Central memory CD4-positive, alpha-beta T cell (primary cell): ENCODE measurements at places on chromosomes 2 and 18.

DNA sequence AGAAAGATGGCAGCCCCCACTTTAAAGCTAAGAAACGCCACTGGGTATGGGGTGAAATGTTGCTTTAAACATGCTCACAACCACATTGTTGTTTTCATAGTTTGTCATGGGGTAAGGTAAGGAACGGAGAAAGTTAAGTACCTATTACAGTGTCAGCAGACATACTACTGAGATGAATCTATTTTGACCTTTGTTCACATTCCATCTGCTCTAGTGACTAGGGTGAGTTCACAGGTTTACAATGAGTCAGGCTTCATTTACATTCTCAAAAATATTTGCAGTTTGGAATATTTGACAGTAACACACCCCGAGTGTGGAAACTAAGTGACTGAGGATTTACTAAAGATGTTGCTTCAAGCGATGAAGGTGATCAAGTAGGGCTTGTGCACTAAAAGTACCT lies 428.7 kb upstream of the ACVR2A start:
- DNase-seq: no peak

- no peak for DNase-seq
Measured at GRCh38 chr2:129224022-129224421, 755.4 kb upstream of the RAB6C start.

DNA sequence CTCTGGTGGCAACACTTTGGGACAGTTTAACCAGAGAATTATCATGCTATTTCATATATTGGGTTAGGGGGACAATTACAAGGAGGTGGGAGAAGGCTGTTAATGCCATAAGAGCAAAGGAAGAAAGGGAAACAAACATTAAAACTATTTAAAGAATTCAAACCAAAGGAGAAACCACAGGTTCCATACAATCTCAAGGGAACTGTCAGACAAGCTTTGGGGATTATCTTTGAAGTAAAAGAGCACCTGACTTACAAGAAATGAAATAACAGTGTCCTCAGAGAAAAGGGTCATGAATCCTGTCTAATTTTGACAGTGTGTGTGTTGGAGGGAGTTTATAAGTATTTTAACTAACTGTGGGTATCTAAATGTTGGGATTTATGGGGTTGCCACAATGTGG lies 44.4 kb downstream of the CERS6 start:
- DNase-seq: no peak

- DNase-seq: no peak
Measured at GRCh38 chr2:239168575-239168974, 232.2 kb downstream of the HDAC4 start.

DNA sequence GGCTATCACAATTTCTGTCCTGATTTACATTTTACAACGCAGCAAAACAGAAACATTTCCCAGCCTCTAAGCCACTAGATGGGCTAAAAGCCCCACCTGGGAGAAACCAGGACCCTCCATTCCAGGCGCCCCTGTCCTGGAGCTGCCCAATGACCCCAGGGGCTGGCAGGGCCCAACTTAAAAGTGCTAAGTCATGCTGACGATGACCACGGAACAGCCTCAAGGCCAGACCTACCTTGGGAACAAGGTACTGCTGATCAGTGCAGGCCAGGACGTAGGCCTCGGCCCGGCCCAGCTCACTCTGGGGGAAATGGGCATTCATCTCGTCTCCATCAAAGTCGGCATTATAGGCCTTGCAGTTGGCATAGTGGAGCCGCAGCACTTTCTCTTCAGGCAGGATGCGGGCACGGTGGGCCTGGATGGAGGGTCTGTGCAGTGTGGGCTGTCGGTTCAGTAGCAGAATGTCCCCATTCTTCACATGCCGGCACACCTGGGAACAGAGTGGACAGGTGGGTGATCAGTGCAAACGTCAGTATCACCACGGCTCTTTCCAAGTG lies 35.8 kb downstream of the POLR1A start:
- DNase-seq: no peak
